ENCODE measurements at places on chromosomes 2 and 18. TPM values are rescaled to one million over a fixed set of nuclear protein-coding genes. Genes with fewer than 3 reads are reported as not detected.

Gene SOX11
- not detected for total RNA-seq

Gene PRSS56
- total RNA-seq: not detected

Gene CXCR1
- not detected for total RNA-seq

Gene IL18RAP
- total RNA-seq: not detected

Gene WDR33
- 53.7 TPM for total RNA-seq

GRCh38 chr2:75964646-75965045, 253.9 kb upstream of the GCFC2 start:
- no peak for DNase-seq

- DNase-seq: no peak
Observed at GRCh38 chr2:7324706-7325105, 407.5 kb downstream of the RNF144A start.

DNA sequence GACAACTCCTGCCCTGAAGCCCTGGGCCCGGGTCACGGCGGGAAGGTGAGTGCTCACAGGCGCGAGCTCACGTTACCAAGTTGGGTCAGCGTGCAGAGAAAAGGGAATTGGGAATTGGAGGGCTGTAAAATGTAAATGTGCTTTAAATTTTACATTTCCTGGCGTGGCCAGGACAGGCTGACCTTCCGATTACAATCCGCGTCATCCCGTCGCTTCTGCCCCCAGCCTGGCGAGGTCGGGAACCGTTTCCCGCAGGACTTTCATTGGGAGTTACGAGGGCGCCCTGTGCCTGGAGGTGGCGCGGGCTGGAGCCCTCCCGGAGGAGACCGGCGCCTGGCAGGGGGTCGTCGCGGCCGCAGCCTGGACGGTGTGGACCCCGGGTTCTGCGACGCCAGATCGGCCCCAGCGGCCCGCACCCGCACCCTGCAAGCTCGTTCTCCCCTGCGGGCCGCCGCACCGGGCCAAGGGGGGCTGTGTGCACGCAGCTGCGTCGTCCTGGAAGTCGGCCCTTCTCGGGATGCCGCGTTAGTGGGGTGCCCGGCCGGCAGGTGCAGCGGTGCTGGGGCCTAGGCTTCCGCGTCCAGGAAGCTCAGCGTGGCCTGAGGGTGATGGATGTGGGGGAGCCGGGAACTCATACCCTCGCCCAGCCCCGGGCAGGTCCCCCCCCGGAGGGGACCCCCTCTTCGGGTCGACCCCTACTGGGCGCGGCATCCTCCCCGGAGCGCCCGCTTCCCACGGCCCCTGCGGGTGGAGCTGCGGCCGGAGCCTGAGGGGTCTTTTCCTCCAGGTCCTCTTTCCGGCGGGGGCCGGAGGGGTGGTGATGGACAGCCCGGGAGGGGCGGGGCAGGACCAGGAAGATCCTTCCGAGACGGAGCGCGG, 63.9 kb downstream of the LRRFIP1 start:
- DNase-seq: no peak

DNA sequence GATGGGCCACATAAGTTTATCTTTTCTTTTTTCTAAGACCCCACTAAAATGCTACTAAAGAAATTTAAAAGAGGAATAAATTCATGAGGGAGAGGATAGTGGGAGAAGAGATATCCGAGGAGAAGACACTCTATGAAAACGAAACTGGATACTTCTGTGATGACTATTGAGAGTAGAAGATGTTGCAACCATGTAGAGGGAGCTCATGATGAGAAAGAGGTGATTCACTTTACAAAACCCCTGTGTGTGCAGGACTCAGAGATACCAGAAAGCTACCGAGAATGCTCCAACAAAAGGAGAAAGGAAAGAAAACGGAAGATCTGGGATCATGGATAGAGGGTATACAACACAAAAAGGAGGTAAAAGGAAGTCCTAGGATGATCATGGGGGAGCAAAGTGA, 34.9 kb downstream of the SLC38A11 start:
- DNase-seq: peak; percentile 79

GRCh38 chr2:239240414-239240881, 160.4 kb downstream of the HDAC4 start:
- no peak for DNase-seq

DNA sequence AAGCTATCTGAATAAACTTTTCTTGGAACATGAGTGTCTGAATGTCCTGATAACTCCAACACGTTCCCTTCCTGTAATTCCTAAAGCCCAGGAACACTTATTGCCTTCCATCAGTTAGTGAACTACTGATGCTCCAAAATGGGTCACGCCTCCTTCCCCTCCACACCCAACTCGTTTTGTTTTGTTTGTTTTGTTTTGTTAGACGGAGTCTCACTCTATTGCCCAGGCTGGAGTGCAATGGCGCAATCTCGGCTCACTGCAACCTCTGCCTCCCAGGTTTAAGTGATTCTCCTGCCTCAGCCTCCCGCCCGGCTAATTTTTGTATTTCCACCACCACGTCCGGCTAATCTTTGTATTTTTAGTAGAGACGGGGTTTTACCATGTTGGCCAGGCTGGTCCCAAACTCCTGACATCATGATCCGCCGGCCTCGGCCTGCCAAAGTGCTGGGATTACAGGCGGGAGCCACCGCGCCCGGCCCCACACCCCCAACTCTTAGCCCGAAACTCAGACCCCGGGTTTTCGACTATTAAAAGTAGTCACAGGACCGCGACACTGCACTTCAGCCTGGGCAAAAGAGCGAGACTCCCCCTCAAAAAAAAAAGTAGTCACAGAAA, 774 bp downstream of the IER3IP1 start:
- DNase-seq: no peak

GRCh38 chr2:215419769-215420470, 15.9 kb downstream of the FN1 start:
- DNase-seq: no peak

GRCh38 chr2:170822290-170823087, 5.8 kb downstream of the GAD1 start:
- no peak for DNase-seq

GRCh38 chr2:203781151-203781550, 74.7 kb downstream of the CD28 start:
- DNase-seq: no peak

DNA sequence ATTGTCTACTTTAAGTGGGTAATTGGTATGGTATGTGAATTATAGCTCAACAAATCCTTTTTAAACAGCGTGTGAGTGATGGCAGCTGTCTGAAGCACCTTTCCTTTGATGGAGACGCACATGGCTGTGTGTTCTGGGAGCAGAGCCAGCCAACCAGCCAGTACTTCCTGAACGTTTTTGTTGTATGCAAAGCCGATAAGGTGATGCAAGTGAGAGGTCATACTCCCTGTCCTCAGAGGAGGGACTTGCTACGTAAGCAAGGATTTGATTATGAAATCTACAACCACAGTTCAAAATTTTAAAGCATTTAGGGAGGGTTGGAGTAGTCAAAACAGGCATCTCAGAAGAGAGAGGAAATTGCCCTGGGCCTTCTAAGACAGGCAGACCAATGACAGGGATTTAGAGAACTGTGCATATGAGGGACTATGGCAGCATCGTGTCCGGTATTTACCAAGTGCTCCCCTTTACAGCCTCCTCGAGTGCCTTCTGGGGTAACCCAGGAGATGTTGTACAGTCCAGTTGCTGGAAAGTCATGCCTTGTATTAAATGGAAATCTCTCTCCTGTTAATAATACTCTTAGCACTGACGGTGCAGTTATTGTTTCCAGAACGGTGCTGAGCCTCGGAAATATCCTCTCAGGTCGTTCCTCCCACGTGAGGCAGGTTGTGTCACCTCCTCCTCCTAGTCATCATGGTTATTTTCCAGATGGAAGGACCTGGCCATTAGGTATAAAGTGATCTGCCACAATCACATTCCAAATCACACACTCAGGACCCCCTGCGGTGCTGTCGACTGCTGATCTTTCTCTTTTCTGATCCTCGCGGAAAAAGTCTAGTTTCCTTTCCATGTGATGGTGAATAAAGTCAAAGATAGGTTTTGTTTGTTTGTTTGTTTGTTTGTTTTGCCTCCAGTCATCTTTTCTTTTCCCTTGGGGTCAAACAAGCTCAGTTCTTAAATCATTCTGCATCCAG, 28.4 kb downstream of the ARHGEF4 start:
- DNase-seq: peak; percentile 89

- DNase-seq: no peak
Observed at GRCh38 chr18:35506024-35506712, 8.4 kb upstream of the INO80C start.

DNA sequence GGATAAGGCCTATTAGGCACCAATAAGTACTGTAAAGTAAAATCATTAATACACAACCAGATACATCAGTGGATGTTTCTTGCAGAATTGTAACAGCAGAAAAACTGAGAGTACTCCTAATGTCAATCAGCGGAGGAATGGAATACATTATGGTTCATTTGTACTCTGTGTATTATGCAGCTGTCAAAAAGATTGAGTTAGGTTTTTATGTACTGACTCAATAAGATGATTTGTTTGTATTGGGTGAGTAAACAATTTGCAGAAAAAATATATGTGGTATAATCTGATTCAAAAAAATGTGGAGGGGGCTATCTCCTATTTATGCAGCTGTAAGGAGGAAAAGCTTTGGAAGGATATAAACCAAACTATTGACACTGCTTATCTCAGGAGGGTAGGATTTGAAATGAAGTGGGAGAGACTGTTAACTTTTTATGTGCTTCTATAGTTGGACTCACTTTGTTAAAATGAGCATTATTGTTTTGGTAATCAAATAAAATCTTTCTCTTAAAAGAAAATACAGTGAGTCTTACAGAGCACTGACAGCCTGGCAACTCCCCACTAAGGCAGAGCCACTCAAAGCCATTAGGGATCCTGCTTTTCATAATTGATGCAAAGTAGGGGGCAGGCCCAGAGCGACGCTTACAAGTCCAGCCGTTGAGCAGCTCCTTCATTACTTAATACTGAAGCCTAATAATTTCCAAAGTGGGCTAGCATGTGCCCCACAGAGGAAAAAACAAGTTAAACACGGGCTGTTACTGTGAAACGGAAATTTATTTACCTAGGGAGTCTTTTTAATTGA, 168.8 kb downstream of the PHLPP1 start:
- no peak for DNase-seq
